ENCODE measurements at places on chromosomes 1 and 21. TPM values are rescaled to one million over a fixed set of nuclear protein-coding genes. Genes with fewer than 3 reads are reported as not detected.

CD52 gene
- total RNA-seq, result 1,054 TPM

SPRR2A gene
- total RNA-seq, result not detected

HRNR gene
- not detected for total RNA-seq

OR6K3 gene
- not detected for total RNA-seq

DNA sequence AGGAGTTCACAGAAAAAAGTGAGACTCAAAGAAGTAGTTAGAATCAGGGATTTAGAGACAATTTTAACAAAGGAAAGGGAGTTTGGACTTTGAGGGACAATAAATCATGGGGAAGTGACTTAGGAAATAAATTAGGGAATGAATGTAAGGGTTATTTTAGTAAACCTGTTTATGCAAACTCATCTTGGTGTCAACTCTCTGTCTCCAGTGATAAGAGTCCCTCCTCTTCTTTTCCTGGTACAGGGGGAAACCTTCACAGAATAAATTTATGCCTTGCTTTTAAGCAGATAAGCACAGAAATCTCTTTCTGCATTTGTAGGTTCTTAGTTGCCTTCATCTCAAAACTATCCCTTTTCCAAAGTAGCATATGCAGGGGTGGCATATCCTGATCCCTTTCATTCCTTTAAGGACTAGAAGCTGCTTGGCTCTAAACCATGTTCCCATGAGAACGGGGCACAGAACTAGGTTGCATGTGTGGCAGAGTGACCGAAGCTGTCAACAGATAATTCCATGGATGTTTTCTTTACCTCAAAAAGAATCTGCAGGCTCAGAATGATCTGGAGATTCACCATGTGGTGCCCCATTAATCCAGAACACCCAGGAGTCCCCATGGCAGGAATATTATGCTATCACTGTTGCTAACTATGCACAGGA, 155.4 kb downstream of the ZNF648 start:
- H3K4me3 ChIP-seq, result no peak overlapping the region
- no peak overlapping the region for H3K27ac ChIP-seq
- DNase-seq, result no peak

GRCh38 chr1:182910143-182910542, 42.8 kb downstream of the SHCBP1L start:
- no peak overlapping the region for H3K27ac ChIP-seq
- no peak for DNase-seq
- no peaks in the 10 kb centered on the region for H3K36me3 ChIP-seq
- H3K4me1 ChIP-seq, result no peaks in the 10 kb centered on the region

- no peaks in the 10 kb centered on the region for H3K27me3 ChIP-seq
- no peaks in the 10 kb centered on the region for H3K4me1 ChIP-seq
- H3K4me3 ChIP-seq, result no peak overlapping the region
- H3K27ac ChIP-seq, result no peak overlapping the region
- no peak for DNase-seq
- peaks cover 35% of the 10 kb centered on the region for H3K36me3 ChIP-seq
Measured at GRCh38 chr1:74712881-74713280, 20.0 kb downstream of the CRYZ start.

DNA sequence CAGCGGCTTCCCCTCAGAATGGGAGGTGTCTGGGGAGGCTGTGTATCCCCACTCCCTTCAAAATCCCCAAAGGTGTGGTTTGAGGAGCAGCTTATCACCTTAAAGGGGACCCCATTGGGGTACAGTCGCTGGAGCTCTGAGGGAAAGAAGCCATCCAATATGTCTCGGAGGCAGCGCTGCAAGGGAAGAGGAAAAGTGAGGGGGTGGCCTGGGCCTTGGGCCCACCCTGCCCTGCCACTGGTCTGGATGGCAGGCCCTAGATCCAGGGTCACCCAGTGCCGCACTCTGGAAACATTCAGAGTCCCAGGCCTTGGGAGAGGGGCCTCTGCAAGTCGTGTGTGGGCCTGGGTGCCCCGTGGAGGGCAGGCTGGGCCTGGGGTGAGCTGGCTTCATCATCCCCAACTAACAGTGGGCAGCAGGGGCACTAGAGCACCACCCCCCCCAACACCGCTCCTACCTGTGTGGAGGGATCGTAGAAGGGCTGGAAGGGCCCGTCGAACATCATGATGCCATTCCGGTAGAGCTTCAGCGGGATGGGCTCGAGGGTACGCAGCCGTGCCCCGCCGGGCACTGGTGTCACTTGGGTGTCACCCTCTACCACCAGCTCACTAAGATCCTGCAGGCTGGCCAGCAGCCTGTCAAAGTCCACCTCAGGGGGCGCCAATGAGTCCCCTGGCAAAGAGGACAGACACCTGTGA, 5.6 kb downstream of the SH3BGRL3 start:
- peak overlapping the region; percentile 91 for H3K27ac ChIP-seq
- H3K27me3 ChIP-seq, result no peaks in the 10 kb centered on the region
- peaks cover 71% of the 10 kb centered on the region for H3K4me1 ChIP-seq
- H3K4me3 ChIP-seq, result no peak overlapping the region
- H3K36me3 ChIP-seq, result peaks cover 9% of the 10 kb centered on the region
- DNase-seq, result no peak

DNA sequence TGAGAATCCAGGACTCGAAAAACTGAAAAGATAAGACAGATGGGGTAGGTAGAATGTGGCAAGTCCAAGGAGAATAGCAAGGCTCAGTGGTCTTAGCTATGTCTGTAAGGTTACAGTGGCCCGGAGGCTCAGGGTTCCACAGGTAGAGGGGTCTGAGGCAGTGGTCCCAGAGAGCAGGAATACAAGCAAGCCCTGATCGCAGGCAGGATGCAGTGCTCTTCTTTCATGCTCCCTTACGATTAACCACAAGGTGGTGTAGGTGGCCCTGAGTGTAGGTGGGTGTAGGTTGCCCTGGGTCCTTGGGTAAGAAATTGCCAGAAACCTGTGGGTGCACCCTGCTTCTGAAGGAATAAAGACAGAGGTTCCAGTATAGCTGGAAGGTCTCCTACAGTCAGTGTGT, 99.1 kb upstream of the RAB3GAP2 start:
- no peaks in the 10 kb centered on the region for H3K27me3 ChIP-seq
- H3K36me3 ChIP-seq, result no peaks in the 10 kb centered on the region
- no peak overlapping the region for H3K27ac ChIP-seq
- H3K4me1 ChIP-seq, result no peaks in the 10 kb centered on the region
- DNase-seq, result no peak

DNA sequence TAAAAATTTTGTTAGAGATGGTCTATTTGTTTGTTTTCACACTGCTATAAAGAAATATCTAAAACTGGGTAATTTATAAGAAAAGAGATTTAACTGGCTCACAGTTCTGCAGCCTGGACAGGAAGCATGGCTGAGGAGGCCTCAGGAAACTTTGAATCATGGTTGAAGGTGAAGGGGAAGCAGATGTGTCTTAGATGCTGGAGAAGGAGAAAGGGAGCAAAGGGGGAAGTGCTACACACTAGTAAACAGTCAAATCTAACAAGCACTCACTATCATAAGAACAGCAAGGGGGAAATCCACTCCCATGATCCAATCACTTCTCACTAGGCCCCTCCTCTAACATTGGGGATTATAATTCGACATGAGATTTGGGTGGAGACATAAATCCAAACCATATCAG, 76.8 kb upstream of the COL24A1 start:
- no peak overlapping the region for H3K4me3 ChIP-seq
- no peak for DNase-seq
- H3K27ac ChIP-seq, result no peak overlapping the region
- H3K4me1 ChIP-seq, result no peaks in the 10 kb centered on the region
- no peaks in the 10 kb centered on the region for H3K36me3 ChIP-seq

- peaks cover 30% of the 10 kb centered on the region for H3K4me1 ChIP-seq
- H3K36me3 ChIP-seq, result no peaks in the 10 kb centered on the region
- no peaks in the 10 kb centered on the region for H3K27me3 ChIP-seq
Measured at GRCh38 chr1:67144696-67145095, 9.9 kb upstream of the C1orf141 start.

DNA sequence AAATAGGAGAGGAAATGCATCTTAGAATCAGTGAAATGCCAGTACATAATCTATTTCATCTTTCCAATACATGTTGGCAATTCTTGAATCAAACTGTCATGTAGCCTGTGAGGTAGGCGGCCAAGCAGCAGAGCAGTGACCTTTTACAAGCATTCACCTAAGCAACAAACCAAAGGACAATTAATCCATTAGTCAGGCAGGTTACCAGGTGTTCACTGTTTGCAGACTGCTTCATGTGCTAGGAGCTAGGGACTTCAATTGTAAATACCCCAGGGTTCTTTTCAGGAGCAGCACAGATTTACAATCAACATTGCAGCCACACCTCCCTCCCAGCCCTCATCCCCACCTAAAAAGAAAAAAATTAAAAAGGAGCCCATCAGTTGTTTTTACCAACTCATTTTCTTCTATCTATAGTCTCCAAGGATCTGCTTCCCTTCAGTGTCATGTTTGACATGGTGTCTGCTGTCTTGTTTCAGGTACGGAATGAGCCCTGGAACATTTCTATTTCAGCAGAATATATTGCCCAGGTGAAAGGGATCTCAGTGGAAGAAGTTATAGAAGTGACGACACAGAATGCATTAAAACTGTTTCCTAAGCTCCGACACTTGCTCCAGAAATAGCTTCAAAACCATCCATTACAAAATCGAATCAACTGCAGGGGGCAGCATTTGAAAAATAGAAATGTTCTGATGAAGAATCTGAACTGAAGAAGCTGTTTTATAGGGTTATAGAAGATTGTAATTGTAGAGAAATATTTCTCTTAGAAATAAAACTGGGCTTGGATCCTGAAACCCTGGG, 23.0 kb downstream of the TATDN3 start:
- H3K27me3 ChIP-seq, result no peaks in the 10 kb centered on the region
- no peaks in the 10 kb centered on the region for H3K4me1 ChIP-seq
- no peaks in the 10 kb centered on the region for H3K36me3 ChIP-seq
- DNase-seq, result no peak
- H3K4me3 ChIP-seq, result no peak overlapping the region

DNA sequence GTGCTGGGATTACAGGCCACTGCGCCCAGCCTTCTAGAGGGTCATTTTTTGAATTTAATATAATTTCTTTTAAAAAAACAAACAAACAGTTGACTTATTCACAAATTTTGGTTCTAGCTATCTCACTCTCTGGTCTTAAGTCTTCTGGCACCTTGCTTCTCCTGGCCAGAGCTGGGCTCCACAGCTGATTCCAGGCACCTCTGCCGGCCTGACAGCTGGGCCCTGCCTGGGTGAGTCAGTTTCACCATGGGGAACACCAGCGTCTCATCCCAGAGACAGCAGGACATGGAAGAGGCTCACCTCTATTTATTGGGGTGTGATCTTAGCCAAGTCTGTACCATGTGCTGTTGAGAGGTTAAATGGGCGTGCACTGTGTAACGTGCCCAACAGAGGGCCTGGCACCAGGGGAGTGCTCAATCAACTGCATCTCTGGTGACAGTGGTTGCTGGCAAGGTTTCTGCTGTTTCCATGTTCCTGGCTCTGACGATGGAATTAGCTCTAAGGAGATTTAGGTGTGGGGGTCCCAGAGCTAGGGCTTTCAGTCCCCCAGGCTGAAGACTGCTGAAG, 956 bp downstream of the CPLANE2 start:
- H3K27me3 ChIP-seq, result no peaks in the 10 kb centered on the region
- peak overlapping the region; percentile 66 for H3K27ac ChIP-seq
- DNase-seq, result peak; percentile 51
- H3K36me3 ChIP-seq, result no peaks in the 10 kb centered on the region
- peak overlapping the region; percentile 66 for H3K4me3 ChIP-seq

GRCh38 chr1:235571482-235571881, 67.2 kb upstream of the B3GALNT2 start:
- H3K27me3 ChIP-seq, result no peaks in the 10 kb centered on the region
- no peak overlapping the region for H3K4me3 ChIP-seq
